Activated T-cell treated with anti-CD3 and anti-CD28 coated beads for 24 hours (primary cell): ENCODE measurements at places on chromosomes 13 and 19.

DNA sequence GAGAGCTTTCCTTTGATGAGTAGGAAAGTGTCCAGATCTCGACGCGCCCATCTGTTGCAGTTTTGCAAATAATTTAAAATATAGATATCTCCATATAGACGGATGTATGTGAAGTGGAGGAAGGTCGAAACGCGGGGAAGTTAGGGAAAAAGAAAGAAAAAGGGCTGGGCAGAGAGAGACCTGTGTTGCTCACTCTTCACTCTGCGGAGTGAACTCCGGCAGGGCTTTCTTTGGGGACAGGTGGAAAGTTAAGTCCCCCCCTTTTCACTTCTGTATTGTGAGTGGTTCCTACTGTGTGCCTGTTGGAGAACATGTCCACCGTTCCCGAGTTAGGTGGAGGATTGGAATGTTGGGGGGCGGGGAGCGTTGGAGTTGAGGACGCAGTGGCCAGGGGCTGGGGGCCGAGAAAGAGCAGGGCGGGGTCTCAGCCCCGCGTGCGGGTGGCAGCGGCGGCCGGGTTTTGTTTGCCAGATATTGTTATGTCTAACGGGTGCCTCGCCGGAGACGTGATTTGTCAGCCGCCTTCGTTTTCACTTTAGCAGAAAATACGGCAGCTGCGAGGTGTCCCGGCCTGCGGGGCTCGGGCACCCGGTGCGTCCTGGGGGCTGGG is 145.1 kb upstream of the ZNF536 start:
- no peak for DNase-seq

- DNase-seq = no peak
Observed at GRCh38 chr19:33186431-33187182, 7.5 kb upstream of the LRP3 start.

DNA sequence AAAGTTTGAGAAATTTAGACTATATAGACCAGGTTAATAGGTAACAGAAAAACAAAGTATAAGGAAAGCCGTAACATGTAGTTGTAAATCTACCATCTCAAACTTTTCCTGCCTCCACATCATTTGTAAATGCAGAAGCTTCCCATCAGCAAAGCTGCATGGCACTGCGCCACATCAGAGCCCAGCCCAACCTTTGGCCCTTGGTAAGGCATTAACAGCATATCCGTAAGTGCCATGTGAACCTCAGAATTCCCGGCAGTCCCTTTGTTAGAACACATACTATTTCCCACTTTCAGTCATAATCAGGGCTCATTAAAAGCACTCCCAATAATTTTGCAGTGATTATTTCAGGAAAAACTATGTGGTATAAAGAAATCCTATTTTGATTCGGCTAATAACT is 51.6 kb downstream of the MPHOSPH8 start:
- no peak for DNase-seq

DNA sequence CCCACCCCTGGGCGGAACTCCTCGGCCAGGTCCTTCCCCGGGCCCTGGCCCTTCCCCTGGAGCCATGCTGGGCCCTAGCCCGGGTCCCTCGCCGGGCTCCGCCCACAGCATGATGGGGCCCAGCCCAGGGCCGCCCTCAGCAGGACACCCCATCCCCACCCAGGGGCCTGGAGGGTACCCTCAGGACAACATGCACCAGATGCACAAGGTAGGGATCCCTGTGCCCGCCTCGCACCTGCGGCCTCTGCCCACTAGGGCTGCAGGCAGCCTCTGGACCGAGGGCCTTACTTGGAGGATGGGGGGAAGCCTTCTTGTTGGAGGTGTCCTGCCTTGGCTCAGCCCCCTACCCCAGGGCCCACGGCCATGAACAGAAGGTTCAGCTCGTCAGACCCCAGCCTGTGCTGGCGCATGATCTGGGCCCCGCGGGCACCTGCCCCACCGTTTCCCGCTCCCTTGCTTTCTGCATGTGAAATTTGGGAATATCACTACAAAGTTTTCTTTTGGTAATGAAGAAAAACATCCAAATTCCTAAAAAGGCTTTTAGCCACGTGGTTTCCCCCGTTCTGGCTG is 23.4 kb downstream of the SMARCA4 start:
- no peak for DNase-seq

DNA sequence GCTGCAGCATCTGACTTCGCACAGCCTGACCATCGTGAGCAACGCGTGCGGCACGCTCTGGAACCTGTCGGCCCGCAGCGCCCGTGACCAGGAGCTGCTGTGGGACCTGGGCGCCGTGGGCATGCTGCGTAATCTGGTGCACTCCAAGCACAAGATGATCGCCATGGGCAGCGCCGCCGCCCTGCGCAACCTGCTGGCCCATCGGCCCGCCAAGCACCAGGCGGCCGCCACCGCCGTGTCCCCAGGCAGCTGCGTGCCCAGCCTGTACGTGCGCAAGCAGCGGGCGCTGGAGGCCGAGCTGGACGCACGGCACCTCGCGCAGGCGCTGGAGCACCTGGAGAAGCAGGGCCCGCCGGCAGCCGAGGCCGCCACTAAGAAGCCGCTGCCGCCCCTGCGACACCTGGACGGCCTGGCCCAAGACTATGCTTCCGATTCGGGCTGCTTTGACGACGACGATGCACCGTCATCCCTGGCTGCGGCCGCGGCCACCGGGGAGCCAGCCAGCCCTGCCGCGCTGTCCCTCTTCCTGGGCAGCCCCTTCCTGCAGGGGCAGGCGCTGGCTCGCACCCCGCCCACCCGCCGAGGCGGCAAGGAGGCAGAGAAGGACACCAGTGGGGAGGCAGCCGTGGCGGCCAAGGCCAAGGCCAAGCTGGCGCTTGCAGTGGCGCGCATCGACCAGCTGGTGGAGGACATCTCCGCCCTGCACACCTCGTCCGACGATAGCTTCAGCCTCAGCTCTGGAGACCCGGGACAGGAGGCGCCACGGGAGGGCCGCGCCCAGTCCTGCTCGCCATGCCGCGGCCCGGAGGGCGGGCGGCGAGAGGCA is 13.6 kb downstream of the C19orf25 start:
- no peak for DNase-seq

DNA sequence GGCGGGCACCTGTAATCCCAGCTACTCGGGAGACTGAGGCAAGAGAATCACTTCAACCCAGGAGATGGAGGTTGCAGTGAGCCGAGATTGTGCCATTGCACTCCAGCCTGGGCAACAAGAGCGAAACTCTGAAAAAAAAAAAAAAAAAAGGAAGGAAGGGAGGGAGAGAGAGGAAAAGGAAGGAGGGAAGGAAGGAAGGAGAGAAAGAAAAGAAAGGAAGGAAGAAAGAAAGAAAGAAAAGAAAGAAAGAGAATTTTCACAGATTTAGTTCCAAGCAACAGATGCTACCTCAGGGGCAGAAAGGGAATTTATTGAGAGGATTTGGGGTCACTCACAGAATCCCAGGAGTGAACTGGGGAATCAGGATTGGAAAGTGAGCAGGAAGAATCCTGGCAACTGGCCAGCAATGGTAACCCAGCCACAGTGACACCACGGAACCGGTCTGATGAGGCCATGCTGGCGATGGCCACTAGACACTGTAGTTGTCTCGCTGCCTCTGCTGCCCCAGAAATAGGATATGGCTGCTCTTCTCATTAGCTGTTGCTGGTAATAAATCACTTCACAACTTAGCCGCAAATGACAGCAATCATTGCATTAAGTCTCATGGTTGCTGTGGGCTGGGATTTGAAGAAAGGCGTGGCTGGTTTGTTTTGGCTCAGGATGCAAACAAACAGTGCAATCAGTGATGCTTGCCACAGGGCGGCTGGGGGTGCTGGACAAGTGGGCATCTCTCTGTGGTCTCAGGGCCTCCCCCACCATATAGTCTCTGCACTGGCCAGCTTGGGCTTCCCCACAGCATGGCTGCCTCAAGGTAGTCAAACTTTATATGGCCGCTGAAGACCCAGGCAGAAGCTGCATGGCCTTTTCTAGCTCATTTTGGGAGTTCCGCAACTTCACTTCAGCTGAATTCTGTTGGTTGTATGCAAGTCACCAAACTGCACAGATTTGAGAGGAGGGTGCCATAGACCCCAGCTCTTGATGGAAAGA is 5.2 kb upstream of the BCAM start:
- DNase-seq = no peak

DNA sequence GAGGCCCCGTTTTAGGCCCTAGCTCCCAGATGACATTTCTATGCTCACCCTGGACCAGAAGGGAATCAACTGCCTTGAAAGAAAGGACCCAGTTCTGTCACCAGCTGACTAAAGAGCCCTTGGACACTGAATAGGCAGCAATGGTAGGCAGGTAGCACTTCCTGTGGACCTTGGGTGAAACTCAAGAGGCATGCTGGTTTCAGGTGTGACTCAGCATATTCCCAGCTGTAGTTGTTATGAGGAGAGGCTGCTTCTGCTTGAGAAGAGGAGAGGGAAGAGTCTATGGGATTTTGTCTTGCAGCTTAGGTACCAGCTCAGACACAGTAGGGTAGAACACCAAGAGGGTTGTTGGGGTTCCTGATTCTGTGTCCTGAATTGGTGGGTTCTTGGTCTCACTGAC is 37.9 kb upstream of the HTR2A start:
- no peak for DNase-seq

DNA sequence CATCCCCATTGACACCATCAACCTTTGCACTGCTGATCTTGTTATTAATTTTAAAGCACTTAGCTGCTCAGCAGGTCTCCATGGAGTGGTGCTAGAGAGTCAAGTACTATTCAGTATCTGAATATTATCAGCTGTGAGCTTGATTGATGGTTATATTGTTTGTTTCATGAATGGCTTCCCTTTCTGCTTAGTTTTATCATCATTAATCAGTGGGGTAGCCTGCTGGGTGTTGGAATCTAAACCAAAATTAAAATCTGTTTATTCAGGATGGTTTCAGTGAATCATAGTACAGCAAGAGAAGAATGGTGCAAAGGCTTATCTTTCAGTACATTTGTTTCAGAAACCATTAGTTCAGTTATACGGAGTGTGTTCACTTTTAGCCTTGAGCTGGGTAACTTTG is 42.5 kb upstream of the SCEL start:
- DNase-seq = no peak

GRCh38 chr19:55283548-55284377 is at the start of gene BRSK1:
Gene BRSK1, plus strand, starts transcription at chr19:55283997. Its CDS starts 446 bp downstream, at chr19:55284443.
- peak; percentile 26 for DNase-seq

DNA sequence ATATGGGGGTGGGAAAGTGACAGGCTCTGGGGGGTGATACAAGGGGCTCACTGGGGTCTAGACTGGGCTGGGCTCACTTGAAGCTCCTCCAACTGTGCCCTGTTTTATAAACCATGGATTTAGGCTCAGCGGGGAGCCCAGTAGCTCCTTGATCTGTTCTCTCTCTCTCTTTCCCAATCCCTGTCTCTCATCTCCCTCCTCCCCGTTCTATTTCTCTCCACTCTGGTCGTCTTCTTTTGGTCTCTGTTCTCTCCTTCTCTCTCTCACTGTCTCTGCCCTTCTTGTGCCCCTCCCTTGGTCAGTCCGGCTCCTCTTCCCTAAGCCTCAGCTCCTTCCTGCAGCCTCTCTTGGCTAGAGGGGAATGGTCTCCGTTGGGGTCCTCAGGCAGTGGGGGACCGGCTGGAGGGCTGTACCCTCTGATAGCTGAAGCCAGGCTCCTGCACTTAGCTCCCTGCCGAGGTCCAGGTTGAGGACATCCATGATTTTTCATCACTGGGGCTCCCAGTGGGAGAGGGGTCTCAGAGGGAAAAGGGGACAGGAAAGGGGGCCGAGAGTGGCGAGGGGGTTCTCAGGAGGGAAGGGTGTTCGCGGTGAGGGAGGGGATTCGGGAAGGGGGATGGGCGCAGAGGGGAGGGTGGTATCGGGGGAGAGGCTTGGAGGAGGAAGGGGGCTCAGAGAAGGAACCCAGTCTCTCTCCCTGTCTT is 8.5 kb downstream of the UNC13A start:
- DNase-seq = no peak

GRCh38 chr19:40280608-40281221 is 4.4 kb downstream of the AKT2 start:
- no peak for DNase-seq

DNA sequence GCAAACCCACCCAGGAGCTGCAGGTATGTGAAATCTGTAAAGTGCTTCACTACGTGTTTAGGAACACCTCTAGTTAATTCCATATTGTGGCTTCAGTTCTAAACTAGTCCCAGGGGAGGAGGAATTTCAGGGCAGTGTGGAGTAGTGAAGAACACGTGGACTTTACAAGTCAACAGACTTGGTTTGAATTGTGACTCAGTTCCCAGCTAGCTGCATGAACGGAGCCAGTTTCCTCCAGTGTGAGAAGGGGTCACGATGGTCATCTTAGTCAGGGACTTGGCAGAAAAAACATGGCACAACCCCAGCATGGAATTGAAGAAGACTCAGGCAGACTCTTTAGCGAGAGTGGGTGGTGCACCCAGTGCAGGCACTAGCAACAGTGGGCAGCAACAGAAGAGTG is 175.7 kb upstream of the UBL3 start:
- no peak for DNase-seq

- DNase-seq = no peak
Observed at GRCh38 chr13:64186071-64186470, 2770.4 kb upstream of the PCDH20 start.

DNA sequence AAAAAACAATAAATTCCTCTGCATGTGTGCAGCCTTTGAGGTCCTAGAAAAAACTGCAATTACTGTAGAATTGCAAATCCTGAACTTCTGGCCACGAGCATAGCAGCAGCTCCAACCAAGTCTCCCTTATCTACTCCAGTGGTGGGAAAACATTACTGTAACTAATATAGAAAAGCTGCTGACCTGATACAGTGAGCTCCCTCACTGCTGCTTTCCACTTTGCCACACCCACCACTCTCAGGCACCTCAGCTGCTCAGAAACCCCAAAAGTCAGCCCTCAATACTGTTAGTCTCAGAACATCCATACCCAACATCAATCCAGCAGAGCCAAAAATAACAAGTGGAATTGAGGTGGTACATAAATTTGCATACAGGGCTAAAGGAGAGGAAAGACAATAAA is 192.5 kb downstream of the POU4F1 start:
- DNase-seq = no peak
